Stimulated activated CD8-positive, alpha-beta memory T cell treated with anti-CD3 and anti-CD28 coated beads, Interleukin-4, amount 100 ng/mL, for 1 hour (primary cell): ENCODE measurements at places on chromosomes 13 and 19.

DNA sequence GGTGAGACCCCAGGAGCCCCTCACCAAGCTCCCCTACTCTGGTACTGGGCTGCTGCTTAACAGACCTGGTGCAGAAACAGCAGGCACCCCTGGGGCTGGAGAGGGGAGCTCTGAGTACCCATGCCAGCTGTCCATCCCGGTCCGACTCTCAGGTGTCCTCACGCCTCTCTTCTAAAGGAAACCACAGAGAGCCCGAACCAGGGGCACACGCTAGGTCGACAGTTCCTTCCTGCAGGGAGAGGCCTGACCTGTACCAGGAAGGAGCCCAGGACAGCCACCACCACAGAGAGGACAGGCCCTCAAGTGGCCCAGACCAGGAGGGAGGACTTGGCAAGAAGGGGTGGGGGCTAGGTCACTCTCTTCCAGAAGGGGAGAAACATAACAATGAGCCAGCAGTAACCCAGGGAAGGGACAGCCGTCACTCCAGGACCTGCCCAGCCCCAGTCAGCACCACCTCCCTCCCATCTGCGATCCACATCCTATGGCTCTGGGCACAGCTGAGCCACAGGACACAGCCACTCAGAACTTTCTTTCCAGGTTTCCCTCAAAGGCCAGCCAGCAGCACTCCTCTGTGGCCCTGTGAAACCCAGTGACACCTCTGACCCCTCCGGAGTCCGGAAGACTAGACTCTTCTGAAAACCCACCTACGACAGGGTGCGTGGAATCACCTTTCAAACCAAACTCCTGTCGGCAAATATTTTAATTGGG is 13.0 kb upstream of the SLC35E1 start:
- no peak for DNase-seq

DNA sequence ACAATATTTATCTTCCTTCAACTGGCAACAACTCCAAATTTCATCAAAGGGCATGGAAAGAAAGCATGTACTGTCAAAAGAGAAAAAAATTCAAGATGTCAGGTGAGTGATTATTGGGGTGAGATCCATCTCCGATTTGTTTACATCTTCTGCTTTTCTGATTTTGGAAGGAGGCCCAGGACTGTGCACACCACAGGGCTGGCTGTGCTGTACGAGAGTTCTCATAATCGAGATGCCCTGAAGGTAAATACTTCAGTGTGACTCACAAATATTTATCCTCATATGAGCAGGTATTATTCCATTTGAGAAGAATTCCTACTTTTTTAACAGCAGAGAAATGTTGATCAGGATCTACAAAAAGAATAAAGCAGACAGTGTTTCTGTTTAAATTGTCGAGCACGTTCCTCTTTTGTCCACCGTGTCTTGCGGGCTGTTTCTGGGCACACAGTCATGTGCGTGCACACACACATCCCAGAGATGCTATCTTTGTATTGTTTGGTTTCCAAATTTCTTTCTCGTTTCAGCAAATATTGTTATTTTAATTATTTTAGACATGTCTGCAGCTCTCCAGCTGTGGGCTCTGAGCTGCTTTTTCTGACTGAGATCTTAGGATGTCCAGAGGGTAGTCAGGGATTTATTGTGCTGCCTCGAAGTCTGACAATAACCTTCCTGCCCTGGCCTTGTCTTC is 103.8 kb downstream of the KL start:
- no peak for DNase-seq

DNA sequence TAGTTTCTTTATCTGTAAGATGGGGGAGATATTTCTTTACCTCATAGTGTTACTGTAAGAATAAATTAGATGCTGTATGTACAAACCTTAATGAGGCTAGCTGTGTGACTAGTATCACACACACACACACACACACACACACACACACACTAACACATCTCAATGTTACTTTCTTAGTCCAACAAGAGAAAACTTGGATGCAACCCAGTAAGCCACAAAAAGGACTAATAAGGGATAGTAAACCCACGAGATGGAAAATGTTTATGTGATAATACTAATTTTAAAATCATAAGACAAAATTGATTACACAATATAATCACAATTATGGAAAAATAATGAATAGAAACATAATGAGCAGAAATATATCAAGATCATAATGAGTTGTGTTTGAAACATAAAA is 437.7 kb upstream of the ZNF507 start:
- DNase-seq: no peak

- no peak for DNase-seq
These were observed 105.5 kb downstream of the TEX26 start for GRCh38 chr13:31037874-31038500.

DNA sequence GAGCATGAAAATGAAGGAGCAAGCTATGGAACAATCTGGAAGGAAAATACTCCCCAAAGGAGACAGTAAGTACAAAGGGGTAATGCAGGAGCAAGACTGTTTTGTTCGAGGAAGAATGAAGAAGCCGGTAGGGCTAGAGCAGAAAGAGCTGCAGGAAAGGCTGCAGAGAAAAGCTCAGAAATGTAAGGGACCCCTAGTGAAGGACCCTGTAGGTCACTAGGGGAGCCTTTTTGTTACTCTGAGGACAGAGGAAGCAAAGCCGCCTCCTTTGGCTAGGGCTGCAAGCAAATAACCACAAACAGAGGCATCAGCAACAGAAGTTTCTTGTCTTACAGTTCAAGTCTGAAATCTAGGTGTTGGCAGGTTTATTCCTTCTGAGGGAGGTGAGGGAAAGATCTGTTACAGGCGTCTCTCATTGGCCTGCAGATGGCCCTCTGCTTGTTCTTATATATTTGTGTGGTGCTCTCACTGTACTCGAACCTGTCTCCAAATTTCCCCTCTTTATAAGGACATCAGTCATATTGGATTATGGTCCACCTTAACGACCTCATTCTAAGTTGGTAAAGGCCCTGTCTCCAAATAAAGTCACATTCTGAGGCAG is 362.3 kb downstream of the COG6 start:
- DNase-seq: no peak

- DNase-seq: no peak
These were observed 100.2 kb downstream of the ZIC5 start for GRCh38 chr13:99871249-99871898.

GRCh38 chr19:16521715-16522289 is 20.4 kb downstream of the CHERP start:
- DNase-seq: no peak

DNA sequence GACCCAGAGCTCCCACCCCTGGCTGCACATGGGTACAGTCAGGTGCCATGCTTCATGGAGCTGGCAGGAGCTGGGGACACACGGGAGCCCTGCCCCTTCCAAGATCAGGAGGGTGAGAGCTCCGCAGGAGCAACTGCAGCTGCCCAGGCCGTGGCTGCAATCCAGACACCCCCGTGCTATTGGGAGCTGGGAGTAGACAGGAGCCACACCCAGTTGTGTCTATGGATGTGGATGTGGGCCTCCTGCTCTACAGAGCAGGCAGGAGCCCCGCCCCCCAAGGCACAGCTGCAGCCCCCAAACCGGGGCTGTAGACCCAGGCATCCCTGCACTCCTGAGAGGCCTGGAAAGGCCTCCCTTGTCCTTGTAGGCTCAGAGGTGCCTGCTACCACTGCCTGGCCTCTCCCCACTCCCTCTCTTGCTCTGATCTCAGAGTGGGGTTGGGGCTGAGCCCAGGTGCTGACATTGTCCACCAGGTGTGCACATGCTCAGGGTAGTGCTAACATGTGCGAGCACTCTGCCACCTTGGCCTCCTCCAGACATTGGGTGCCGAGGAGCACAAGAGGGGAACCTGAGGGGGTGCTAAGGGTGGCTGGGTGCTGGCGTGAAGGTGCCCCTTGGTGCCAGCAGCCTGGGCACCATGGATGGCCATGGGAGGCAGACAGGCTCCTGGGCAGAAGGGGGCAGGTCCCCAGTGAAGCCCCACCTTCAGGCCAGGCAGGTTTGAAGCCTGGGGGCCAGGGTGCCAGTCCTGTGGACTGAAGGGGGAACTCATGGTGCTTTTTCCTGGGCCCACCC is 8.0 kb upstream of the BAX start:
- no peak for DNase-seq

DNA sequence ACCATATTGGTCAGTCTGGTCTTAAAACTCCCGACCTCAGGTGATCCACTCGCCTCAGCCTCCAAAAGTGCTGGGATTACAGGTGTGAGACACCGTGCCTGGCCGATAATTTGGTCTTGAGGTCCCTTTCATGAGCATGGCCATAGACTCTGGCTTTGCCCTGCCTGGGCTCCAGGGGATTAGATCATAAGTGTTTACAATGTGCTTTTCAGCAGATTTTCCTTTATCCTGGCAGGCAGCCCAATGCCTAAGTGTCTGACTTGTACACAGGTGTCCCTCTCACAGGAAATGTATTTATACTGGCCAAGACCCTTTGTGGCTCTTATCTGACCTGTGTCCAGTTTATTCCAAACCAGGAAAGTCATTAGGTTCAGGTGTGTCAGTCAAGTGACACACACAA is 15.9 kb downstream of the BCAM start:
- DNase-seq: no peak

DNA sequence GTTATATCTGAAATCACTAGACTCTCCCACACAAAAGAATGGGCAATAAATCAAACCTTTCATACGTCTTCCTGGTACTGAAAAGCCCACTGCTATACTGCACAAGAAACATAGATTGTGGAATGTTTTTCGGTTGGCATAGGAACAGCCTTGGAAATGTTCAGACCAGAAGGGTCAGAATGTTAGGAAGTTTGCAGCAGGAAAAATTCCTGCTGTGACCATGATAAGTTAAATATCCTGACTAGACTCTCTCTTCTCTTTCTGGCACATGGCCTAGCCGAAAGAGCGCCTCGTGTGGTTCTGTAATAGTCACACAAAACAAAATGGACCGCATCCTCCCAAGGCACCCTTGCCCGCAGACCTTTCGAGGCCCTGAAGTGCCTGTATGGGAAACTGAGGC is 427.2 kb downstream of the COG6 start:
- DNase-seq: no peak

GRCh38 chr13:46171739-46172138 is 10.2 kb downstream of the LCP1 start:
- DNase-seq: no peak

DNA sequence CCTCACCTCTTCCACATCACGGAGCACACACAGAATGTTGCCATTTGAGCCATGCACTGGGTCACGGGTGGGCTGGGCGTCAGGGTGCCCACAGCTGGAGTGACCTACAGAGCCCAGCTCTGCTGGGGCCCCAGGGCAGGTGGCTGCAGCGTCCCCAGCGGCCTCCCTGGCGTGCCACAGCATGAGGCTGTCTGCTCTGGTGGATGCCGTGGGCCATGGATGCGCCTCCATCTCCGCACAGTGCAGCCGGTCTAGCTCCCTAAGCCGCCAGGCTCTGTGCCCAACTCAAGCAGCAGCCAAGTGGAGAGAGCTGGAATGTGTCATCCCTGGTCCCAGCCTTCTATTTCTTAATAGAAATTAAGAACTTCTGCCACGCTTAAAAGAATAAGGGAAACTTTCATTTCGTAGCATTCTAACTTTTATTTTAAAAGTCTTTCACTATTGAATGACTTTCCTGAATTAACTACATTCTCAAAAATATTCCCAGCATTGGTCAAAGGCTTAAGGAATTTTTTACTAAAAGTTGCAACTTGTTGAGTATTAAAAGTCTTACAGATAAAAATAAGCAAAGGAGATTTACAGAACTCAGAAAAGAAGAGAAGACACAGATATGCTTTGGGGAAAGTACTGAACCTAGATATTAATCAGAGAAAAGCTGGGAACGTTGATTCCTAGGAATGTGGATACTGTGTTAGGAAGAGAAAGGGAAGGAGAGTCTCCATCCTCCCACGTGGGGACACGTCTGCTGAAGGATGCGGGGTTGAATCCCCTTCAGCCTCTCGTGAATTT is 59.3 kb downstream of the ATP11A start:
- DNase-seq: no peak

GRCh38 chr19:39997638-39998216 is 867 bp downstream of the ZNF546 start:
- no peak for DNase-seq

- no peak for DNase-seq
These were observed 13.1 kb downstream of the IGFL3 start for GRCh38 chr19:46111376-46111775.

DNA sequence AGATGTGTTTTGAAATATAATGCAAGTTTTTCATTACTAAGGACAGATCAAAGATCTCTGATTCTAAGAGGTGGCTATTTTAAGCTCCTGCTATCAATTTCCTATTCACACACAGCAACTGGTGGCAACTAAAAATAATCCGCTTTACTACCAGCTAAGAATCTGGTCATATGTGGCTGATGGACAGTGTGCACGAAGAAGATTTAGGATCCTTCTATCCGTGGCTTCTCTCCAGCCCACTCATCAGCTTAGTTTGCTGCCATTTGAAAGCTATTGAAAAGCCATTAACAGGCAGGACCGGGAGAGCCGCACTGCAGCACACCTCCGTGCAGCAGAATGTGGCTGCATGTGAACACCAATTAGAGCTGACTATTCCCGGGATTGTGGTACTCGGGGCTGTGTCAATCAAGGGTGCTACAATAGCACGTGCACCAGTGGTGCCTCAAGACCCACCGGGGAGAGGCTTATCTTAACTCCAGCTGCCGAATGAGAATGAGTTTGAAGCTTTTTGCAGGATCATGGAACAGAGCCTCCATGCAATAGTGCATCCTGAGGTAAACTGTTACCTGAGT is at the start of gene MYO16:
Gene MYO16, plus strand, starts transcription at position 431 of the 572 bp plus-strand sequence. CDS start 234 bp downstream, outside the sequence.
- no peak for DNase-seq

GRCh38 chr13:59519819-59520218 is 643.9 kb downstream of the DIAPH3 start:
- DNase-seq: no peak

DNA sequence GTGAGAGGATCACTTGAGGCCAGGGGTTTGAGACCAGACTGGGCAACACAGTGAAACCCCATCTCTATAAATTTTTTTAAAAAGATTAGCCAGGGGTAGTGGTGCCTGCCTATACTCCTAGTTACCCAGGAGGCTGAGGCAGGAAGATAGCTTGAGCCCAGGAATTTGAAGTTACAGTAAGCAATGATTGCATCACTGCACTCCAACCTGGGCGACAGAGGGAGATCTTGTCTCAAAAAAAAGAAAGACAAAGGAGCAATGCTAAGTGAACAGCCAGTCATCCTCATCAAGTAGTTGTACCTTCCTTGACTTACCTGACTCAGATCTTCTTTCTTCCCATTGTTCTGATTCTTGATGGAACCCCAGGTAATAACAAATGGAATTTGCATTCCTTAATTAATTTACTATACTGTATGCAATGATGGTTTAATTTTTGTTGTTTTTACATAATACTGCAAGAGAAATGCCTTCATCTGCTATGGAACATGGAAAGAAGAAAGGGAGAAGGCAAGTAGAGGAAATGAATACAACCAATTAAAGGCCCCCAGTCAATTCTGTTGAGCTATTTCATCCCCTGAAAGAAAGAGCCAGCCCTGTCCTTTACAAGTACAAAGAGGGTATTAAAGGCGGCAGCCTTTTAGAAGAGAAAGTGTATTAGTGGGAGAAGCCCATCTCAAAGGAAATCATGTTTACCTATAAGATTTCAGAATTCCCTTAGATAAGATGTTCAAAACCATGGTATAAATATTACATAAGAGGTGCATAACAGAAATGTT is 316.7 kb downstream of the DIAPH3 start:
- no peak for DNase-seq

DNA sequence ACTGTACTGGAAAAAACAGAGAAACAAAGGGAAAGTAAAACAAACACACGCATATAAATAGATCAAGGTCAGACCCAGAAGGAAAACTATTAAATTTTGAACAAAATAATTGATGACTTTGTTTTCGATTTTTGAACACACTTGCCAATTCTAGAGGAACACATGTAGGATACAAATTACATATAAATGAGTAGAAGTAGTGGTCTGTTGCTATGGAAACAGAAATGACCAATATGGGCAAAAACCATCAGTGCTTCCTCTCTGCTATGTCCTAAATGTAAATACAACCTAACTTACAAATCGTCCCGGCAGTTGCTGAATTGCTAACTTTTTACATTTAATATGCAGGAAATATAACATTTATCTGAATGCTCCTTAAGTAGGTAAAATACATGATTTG is 65.2 kb upstream of the POSTN start:
- no peak for DNase-seq
